ENCODE measurements at places on chromosomes 12 and 14.

DNA sequence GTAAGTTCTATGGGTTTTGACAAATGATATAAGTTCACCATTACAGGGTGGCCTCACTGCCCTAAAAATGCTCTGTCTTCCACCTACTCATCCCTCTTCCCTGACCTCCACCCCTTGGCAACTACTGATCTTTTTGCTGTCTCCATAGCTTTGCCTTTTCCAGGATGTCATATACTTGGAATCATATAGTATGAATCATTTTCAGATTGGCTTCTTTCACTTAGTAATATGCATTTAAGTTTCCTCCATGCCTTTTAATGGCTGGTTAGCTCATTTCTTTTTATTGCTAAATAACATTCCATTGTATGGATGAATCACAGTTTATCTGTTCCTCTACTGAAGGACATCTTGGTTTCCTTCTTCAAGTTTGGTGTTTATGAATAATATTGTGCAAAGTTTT lies 14.0 kb upstream of the PEX5 start:
- no peak for DNase-seq

DNA sequence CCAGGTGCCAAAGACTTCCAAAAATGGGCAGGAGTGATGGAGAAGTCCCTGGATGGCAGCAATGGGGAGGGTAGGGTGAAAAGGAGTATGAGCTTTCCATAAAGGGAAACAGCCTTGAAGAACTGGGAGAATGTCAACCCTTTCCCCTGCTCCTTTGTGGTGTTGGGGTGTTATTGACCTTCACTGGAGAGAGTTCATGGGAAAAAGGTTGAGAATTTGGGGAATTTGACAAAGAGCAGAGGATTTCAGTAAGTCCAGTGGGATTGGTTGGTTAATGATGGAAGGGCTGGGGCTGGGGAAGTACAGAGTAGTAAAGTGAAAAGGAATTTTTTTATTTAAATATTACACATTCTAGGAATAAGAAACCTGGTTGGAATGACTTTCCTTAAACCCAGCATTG lies 116.6 kb downstream of the ERC1 start:
- no peak for DNase-seq

GRCh38 chr12:55847033-55847432 lies 4.3 kb upstream of the MMP19 start:
- no peak for DNase-seq

DNA sequence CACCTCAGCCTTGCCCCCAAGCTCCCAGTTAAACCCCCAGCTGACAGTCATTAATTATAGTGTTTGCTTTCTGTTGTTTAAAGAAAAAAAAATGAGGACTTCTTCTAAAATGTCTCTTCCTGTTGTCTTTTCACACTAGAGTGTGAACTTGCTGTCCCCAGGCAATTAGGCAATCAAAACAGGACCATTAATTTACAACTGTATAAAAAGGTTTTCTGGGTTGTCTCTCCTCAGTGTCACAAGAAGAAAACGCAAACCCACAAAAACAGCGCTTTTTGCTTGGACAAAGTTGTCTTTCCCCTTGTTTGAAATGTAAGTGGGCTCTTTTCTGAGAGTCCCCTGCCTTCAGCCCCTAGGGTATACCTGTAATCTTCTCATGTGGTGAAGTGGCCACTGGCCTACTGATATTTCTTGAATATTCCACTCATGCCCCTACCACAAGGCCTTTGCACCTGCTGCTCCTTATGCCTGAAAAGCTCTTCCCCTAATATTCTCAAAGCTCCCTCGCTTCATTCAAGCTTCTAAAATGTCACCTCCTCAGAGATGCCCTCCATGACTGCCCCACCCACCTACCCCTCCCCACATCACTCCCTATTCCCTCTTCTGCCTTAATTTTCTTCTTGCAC lies 158.9 kb upstream of the PWP1 start:
- no peak for DNase-seq

GRCh38 chr14:50085570-50086320 lies 30.6 kb downstream of the VCPKMT start:
- no peak for DNase-seq

DNA sequence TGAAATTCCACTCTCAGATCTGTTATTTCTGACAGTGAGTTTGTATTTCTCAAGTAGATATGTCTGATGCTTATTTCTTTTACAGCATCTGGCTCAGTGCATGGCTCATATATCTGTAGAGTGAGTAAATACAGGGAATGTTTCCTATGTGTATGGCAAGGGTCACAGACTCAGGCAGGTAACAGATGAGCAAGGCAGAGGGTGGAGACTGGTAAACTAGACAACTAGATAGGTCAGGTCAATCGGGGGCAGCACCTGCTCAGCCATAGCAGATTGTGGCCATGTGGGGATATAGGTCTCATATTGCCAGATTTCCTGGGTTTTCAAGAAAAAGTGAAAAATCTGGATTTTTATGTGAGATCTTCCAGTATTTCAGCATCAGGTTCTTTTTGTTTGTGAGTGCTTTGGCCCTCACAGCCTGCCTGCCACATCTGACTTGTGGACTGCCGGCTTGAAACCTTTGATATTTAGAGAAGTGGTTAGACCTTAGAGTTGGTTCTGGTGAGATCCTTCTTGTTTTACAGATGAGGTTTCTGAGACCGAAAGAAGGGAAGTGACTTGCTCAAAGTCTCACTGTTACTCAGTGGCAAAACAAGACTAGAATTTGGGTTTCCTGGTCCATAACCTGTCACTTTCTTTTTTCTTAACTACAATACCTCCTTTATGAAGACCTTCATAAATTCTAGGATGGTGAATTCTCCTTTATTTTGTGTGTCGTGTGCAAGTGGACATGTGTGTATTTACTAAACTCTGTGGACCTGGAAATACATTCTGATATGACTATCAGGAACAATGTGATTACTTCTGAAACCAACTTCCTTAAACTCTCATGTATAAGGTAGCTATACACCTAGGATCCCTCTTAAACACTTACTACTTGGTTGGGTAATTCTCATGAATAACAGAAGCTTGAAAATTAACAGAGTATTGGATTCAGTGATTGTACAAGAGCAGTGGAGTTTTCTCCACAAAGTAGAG lies 34.4 kb downstream of the PROX2 start:
- no peak for DNase-seq

GRCh38 chr12:126400831-126401230 lies 1335.6 kb downstream of the AACS start:
- no peak for DNase-seq

DNA sequence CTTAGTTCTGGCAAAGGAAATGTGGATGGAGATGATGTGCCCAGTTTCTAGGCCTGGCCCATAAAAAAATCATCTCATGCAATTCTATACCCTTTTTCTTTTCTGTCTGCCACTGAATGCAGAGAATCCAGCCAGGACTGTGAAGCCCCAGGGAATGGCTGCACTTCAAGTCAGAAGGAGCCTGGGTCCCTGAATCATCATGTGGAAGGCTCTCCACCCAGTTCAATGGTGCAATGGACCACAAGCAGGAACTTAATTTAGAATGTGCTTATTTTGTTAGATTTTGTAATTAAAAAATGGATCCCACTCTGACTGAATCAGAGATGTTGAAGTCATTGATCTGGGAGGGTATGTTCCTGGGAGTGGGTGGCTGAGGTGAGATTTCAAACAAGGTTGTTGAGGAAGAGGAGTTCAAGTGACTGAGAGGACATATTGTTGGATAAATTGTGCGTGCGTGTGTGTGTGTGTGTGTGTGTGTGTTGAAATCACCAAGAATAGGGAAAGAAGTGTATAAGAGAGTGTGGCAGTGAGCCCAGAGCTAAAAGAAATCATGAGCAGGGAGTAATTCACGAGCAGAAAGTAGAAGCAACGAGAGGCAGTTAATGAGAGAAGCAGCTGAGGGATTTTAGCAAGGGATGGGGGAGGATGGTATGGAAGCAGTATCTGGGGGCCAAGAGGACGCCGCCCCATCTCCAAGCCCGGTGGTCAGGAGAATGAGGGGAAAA lies 125.4 kb downstream of the TMX1 start:
- DNase-seq = no peak

DNA sequence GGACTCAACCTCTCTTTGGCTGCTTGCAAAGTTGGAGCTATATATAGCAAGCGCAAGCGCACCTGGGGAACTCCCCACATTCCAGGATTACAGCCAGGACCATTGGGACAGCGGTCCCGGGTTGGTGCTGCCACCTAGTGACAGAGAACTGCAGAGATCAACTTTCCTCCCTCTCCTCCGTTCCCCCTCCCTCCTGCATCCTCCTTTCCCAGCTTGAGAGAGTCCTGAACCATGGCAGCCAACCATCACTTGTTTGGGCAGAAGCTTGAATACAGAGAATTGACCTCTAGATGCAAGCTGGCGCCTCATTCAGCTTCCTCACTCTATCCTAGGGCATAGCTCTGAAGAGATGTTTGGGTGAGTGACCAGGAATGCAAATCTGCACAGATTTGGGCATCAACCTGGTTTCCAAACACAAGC lies 17.4 kb upstream of the FLVCR2 start:
- no peak for DNase-seq

GRCh38 chr14:101758913-101759593 lies 2.5 kb upstream of the PPP2R5C start:
- DNase-seq = no peak

GRCh38 chr12:77249892-77250291 lies 184.5 kb upstream of the E2F7 start:
- no peak for DNase-seq

- DNase-seq = no peak
Observed at GRCh38 chr14:55336162-55336561, 64.9 kb downstream of the FBXO34 start.

- no peak for DNase-seq
Observed at GRCh38 chr12:48031135-48031960, 27.1 kb upstream of the COL2A1 start.

- DNase-seq = no peak
Observed at GRCh38 chr14:24310646-24311604, at the start of gene LTB4R. TSS of gene LTB4R (plus strand) at chr14:24311502. CDS start at chr14:24315652, 4,150 bp downstream.

DNA sequence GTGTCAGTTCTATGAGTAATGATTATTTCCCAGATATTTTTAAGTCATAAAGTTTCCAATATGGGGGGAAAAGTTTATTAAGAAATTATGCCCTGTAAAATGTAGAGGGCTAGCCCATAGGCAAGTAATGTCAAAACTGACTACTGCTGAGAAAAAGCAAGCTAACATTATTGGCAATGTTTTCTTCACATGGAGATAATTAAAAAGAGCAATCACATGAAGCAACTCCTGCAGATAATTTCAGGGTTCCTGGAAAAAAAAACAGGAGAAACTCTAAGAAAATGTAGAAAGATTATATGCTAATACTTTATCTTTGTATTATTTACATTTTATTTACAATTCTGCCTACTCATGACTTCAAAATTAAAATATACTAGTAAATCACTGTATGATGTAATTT lies 39.8 kb downstream of the PPP1R12A start:
- no peak for DNase-seq

GRCh38 chr14:77498120-77498979 lies at the start of gene ISM2:
TSS of gene ISM2 (minus strand) at chr14:77498816. CDS start at chr14:77498793, 23 bp downstream.
- DNase-seq = no peak

DNA sequence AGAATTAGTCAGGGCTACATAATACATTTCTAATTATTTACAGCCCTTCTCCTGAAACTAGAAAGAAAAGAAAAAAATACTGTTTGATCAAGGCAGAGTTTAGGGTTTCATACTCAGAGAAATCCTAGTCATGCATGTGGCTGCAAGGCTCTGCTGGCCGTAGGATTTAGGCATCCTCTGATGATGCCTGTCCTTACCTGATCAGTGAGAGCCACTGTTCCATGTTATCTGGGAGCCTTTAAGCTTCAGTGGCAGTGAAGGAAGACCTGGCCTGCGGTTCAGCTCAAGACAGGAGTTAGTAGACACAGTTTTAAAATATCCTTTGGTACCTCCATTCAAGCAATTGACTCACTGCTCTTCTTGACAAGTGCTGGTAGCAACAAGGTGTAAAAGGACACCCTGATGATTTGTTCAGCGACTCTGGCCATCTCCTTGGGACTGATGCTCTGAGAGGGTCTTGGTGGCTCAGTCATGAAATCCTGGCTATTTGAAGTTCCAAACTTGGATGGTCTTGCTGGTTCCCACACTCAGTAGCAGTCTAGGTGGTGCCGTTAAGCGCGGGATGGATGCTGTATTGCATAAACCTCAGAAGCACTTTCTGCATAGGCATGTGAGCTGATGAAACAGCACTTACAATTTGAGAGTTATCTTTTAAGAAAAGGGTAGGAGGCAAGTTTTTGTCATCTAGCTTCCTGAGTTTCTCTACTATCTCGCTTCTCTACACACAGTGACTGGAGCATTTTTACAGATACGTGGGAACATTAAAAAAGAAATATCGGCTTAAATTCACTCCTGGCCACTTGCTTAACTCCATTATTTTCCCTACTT lies 162.0 kb downstream of the SAMD4A start:
- no peak for DNase-seq

DNA sequence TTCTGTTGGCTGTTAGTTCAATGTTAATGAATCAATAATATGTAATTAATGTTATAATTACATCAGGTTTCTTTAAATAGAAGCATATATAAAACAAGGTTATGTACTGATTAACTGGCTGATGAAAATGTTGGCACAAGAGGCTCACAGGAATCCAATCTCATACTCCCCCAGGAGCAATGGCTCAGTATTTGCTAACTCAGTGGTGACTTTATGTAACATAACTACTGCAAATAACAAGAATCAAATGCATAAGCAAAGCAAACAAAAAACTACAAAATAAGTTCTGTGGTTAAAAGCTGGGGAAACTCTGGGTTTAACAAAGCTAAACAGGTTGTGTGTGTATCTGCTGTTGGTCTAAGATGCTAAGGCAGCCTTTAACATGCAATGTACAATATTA lies 27.7 kb upstream of the BBS10 start:
- no peak for DNase-seq

DNA sequence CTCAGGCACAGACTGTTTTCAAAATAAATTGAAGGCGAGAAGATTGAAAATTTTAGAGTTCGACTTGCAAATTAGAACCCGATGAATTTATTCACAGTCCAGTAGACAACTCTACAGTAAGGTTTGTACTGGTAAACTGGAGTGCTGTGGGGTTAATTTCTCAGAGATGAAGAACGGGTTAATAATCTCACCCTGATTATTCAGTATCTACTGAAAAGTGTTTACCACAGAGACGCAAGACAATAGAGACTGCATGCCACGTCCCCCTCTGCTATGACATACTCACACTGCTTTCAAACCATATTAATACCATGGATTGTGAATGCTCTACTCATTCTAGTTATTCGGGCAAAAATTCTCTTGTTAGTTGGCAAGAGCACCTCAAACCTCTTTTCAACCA lies 36.1 kb downstream of the CFL2 start:
- DNase-seq = no peak

DNA sequence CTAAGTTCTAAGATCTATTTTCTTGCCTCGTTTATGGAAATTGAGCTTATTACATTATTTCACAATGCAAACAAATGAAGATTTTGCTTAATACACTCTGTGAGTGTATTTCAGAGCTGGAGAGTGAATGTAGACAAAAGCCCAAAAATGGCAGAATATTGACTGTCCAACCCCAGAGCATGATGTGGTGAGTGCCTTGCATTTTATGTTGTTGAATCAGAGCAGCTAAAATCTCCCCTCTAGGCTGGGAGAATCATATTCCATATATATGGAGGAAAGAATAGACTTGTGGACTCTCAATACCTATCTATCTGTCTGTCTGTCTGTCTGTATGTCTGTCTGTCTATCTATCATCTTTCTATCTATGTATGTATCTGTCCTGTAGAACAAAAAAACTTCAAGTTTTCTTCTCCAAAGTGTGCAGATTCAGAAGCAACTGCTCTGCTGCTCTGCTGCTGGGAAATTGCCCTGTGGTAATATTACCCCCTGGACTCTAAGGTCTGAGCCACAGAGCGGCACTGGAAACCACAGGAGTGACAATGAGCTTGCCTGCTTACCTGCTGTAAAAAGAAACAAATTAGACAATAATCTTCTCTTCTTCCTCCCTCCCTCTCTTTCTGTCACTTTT lies 209.4 kb upstream of the PRICKLE1 start:
- DNase-seq = no peak

Measured in vagina (tissue), 2 donors.